ENCODE measurements at places on chromosomes 13 and 19.

DNA sequence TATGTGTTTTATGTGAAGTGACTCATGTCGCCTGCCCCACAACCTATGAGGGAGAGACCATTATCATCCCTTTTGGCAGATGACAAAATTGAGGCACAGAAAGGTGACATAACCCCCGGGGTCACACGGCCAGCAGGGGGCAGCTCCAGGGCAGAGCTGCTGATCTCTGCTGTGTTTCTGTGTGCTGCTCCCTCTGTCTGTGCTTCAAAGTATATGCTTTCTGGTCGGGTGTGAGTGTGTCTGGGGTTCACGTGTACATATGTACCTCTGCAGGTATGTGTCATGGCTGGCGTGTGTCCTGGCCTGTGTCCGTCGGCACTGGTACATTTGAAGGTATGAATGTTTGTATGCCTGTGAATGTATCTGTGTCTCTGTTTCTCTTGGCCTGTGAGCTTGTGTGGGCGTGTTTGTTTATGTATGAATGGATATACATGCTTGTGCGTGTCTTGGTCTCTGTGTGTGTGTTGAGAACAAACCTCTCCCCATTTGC is 7.1 kb downstream of the LIPE start:
- peak; percentile 87 for DNase-seq

- no peak for DNase-seq
Observed at GRCh38 chr19:55354698-55355212, at the start of gene COX6B2. COX6B2 (minus strand) TSS chr19:55354719; CDS start chr19:55354521, 198 bp downstream.

GRCh38 chr13:106163426-106163825 is 372.0 kb downstream of the EFNB2 start:
- DNase-seq, result no peak

GRCh38 chr13:39835253-39835652 is 179.8 kb downstream of the COG6 start:
- DNase-seq, result no peak

GRCh38 chr19:50994129-50994528 is 7.3 kb downstream of the KLK8 start:
- DNase-seq, result no peak

- DNase-seq, result peak; percentile 86
Observed at GRCh38 chr19:4768934-4769777, 22.4 kb upstream of the FEM1A start.

GRCh38 chr13:94305033-94305432 is 174.4 kb downstream of the DCT start:
- DNase-seq, result no peak

DNA sequence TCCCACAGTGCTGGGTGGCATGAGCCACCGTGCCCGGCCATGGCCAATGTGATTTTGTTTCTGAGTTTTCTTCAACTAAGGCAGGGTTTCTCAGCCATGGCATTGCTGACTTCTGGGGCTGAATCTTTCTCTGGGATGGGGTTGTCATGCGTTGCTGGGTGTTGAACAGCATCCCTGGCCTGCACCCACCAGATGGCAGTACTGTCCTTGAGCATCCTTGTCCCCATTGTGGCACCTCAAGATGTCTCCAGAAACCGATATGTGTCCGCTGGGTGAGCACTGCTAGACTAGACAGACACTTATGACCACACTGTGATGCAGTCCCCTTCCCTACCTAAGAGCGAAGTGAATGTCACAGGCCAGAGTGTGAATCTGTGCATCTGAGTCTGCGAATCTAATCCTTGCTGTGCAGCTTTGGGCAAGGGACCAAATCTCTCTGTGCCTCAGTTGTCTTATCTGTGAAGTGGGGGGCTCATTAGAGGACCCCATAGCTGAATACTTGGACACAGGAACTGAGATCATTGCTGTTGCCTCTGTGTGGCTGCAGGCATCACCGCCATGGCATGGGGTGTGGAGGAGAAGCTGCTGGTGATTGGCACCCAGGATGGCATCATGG is 50.3 kb upstream of the SIN3B start:
- DNase-seq, result peak; percentile 57

- DNase-seq, result no peak
Observed at GRCh38 chr13:114034481-114034891, 60.6 kb upstream of the C13orf46 start.

DNA sequence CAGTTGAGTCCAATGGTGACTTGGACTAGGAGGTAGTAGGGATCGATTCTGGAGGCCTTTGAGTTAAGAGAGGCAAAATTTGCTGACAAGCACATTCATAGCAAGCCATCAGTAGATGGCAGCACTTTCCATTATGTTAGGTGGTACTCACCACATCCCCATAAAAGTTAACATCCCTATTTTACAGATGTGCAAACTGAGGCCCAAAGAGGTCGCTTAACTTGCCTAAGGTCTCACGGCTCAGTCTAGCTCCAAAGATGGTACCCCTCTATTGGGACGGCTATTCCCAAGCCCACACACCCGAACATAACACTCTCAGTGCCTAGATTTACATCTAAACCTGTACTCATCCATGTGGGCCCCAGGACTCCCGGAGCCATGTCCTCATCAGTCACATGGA is 21.5 kb upstream of the FOSB start:
- DNase-seq, result peak; percentile 46

DNA sequence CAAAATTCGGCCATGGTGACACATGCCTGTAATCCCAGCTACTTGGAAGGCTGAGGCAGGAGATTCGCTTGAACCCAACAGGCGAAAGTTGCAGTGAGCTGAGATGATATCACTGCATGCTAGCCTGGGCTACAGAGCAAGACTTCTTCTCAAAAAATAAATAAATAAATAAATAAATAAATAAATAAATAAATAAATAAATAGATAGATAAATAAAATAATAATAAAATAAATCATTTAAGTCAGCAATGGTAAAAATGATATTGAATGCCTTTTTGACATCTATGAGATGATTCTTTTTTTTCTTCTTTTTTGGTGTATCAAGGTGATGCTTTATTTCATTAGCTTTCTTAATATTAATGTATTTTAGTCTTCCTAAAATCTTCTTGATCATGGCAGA is 221.7 kb upstream of the RXFP2 start:
- no peak for DNase-seq

DNA sequence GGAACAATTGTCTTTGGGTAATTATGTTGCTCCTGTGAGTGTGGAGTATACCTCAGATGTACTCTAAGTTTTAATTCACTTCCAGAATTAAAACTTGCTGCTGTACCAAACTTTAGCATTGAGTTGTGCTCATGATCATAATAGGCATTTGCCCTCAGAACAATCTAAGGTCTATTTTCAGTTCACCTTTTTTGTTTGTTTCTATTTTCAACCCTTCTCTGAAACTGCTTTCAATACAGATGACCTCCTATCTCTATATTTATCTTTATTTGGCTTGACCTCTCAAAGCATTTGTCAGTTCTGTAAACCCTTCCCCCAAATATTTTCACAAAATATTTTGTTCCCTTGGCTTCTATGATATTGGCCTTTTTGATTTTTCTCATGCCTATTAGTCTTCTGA is 873.0 kb downstream of the OLFM4 start:
- no peak for DNase-seq

- peak; percentile 20 for DNase-seq
Observed at GRCh38 chr13:101453784-101454201, 1.3 kb downstream of the ITGBL1 start.

DNA sequence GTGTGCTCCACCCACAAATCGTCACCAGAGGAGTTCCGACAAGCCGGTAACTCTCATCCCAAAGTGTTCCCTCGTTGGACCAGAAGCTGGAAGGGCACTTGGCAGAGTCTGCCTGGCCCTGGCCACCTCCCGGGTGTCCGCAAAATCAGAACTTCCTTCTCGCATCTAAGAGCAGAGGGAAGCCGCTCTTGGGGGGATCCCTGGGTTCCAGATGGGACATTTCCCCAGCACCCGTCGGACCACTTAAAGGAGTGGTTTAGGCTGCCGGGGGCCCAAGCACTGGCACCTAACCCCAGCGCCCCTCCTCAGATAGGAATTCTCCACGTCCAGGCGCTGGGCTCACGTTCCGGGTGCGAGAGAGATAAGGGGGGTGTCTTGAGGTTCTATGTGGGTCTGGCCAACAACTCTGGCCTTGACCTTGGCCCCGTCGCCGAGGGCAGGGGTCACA is 857 bp upstream of the MAP2K7 start:
- no peak for DNase-seq

- no peak for DNase-seq
Observed at GRCh38 chr13:99746637-99747402, 224.7 kb downstream of the ZIC5 start.

- DNase-seq, result no peak
Observed at GRCh38 chr13:113774177-113775107, 15.4 kb downstream of the TMEM255B start.

DNA sequence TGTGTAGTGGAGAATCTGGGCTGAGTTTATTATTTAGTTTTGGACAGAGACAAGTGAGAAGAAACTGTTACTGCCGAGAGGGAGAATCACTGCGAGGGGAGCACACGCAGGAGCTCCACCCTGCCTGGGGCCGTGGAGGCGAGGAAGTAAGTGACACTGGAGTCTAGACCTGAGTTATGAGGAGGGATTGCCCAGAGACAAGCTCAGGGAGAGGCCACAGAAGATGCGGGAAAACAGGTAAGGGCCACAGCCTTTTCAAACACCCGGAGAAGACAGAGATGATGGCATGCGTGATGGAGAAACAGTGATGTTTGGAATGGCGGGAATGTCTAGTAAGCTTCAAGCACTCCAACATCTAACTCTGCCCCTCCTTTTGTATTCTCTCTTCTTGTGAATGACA is 84.1 kb downstream of the TNFSF11 start:
- DNase-seq, result no peak

GRCh38 chr19:18110609-18111232 is 13.1 kb downstream of the MAST3 start:
- DNase-seq, result no peak

DNA sequence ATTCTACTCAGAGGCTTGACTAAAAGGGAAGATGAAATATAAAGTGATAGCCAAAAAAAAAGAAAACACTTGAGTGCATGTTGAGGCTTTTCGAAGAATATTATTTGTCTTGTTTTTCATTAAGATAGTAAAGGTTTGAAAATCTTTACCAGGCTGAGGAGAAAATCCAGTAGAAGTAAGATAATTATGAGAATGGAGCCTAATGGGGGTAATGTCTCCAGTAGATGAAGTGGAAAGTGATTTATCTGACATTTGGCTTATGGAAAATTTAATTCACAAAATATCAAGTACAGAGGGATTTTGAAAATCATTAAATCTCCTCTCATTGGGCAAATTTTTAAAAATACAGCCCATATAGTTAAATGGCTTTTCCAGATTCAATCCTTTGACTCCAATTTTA is 274.9 kb downstream of the SPRY2 start:
- no peak for DNase-seq

DNA sequence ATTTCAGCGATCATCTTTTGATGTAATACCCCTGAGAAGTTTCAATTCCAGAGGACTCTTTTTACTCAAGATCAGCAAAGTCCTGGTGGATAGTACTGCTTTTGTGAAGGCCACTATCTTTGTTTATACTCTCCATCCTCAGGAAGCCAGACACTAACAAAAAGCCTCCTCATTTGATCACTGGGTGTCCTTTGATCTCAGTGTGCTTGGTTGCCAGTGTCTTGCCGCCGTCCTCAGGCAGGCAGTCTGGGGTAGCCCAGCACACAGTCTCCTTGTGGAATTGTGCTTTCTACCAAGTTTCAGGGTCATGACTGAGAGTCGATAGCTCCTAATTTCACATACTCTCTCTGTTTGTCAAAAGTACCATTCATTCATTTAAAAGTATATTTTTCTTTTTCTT is 762.2 kb downstream of the EFNB2 start:
- DNase-seq, result no peak

DNA sequence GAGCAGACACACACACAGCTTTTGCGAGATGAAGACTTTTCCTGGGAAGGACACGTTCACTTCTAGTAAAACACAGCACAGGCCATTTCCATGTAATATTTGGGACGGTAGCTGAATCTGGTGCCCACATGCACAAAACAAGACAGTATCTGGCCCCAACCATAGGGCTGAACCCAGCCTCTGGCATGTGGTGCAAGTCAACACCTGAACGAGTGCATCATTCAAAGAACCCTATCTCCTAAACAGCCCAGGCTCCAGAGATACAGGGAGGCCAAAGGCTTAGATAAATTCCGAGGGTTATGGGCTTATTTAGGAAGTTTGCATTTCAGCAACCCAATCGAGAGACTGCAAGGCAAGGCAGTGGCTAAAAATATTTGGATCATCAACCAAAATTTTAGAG is 2.7 kb upstream of the TFDP1 start:
- DNase-seq, result no peak

DNA sequence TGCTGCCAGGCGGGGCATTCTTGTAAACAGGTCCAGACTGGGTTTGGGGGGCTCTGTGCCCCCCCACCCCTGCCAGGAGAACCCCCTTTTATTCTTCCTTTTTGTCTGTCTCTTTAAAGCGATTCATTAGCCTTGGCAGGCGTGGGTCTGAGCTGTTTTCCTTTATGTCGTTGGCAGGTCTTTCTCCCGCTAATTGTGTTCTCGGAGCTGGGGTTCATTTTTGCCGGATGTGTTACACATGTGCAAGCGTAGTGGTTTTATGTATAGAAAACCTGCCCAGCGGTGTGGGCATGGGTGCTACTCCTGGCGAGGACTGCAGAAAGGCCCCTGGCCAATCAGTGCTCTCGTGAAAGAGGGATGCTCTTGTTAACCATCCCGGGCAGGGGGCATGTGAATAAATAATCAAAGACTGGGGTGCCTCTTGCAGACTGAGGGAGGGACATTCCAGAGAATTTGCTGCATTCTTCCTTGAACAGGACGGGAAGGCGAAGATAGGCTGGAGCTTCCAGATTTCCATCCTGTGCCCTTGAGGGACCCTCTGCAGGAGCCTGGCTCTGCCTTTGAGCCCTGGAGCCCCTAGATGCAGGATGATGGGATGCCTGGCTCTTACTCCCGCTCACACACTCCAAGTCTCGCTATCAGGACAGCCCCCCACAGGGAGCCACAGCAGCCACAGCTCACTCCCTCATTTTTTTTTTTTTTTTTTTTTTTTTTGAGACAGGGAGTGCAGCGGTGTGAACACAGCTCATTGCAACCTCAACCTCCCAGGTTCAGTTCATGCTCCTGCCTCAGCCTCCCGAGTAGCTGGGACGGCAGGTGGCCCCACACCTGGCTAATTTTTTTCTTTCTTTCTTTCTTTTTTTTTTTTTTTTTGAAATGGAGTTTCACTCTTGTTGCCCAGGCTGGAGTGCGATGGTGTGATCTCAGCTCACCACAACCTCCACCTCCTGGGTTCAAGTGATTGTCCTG is 14.1 kb downstream of the CARM1 start:
- no peak for DNase-seq

GRCh38 chr13:71619096-71619495 is 247.9 kb downstream of the DACH1 start:
- DNase-seq, result no peak

GRCh38 chr19:10817291-10818038 is 18.5 kb downstream of the TMED1 start:
- DNase-seq, result no peak

GRCh38 chr19:45824041-45824471 is 8.9 kb upstream of the RSPH6A start:
- DNase-seq, result no peak

GRCh38 chr19:14369399-14370168 is 11.7 kb upstream of the ADGRE5 start:
- DNase-seq, result peak; percentile 32

GRCh38 chr13:31224174-31224669 is 24.4 kb downstream of the B3GLCT start:
- no peak for DNase-seq

GRCh38 chr13:41465241-41465847 is 8.0 kb downstream of the RGCC start:
- DNase-seq, result peak; percentile 87

GRCh38 chr13:30957258-30957943 is 24.9 kb downstream of the TEX26 start:
- DNase-seq, result no peak
